ENCODE measurements at places on chromosomes 13 and 19. TPM values are rescaled to one million over a fixed set of nuclear protein-coding genes. Genes with fewer than 3 reads are reported as not detected.

The CYP2S1 gene
- 17.6 TPM for total RNA-seq

The ZNF226 gene
- total RNA-seq = 17.4 TPM

The GPR183 gene
- 0.30 TPM for total RNA-seq

The NALCN gene
- not detected for total RNA-seq

The COX6B2 gene
- 2.4 TPM for total RNA-seq

The ATP8B3 gene
- 17.0 TPM for total RNA-seq

The GARIN5A gene
- total RNA-seq = 12.2 TPM

The PLIN4 gene
- 2.3 TPM for total RNA-seq

The CGB1 gene
- 0.76 TPM for total RNA-seq

The S1PR5 gene
- 4.4 TPM for total RNA-seq

The ZNF548 gene
- 8.7 TPM for total RNA-seq

The ZNF681 gene
- total RNA-seq = not detected

DNA sequence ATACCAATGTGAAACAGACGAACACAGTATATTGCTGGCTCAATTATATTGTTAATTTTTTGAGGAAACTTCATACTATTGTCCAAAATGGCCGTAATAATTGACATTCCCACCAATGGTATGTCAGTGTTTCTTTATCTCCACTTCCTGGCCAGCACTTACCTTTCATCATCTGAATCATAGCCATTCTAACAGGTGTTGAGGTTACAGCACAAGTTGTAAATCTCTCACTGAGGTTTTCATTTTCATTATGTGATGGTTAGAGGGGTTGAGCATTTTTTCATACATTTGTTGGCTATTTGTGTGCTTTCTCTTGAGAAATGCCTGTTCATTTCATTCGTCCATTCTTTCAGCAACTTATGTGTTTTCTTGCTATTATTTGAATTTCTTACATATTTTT, 824.0 kb downstream of the UQCRFS1 start:
- DNase-seq = no peak

DNA sequence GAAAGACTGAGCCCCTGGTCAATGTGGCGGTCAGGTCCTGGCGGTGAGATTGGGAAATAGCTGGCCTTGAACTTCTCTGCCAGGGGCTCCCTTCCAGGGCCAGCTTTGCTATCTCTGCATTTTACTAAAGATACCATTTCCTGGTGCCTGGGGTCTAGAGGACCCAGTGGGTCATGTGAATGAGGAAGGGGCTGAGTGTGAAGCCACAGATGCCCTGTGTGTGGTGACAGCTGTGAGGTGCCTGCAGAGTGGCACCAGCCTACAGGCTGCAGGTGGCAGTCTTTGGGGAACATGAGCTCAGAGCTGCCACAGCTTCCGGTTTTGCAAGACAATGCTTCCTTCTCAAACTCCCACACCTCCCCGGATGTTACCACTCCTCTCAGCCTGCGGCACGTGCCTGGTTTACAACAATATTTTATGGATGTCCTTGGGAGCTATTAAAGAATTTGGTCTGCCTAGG, 5.2 kb upstream of the MLNR start:
- peak; percentile 19 for DNase-seq

- DNase-seq = no peak
Measured at GRCh38 chr13:42041684-42042035, 6.8 kb upstream of the DGKH start.

DNA sequence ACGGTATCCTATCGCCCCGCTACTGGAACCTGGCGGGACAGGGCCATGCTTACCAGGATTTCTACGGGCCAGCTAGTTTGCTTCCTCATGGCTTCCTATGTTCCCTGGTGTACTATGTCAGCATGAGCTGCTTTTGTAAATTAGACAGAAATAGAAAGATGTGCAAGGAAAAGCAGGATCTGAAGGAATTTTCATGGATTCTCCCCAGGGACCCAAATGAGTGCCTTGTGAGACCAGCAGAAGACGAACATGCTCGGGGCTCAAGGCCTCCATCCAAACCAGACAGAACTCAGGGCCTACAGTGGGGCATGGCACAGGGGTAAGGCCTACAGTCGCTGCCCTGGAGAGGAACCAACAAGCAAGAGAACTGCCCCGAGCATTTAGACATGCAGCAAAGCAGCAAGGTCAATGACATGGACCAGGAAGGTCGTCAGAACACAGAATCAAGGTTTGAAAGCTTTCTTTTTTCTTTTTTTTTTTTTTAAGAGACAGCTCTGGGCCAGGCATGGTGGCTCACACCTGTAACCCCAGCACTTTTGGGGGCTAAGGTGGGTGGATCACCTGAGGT, 17.3 kb downstream of the EPS15L1 start:
- DNase-seq = no peak

GRCh38 chr13:105643966-105644365, 891.5 kb downstream of the EFNB2 start:
- no peak for DNase-seq

DNA sequence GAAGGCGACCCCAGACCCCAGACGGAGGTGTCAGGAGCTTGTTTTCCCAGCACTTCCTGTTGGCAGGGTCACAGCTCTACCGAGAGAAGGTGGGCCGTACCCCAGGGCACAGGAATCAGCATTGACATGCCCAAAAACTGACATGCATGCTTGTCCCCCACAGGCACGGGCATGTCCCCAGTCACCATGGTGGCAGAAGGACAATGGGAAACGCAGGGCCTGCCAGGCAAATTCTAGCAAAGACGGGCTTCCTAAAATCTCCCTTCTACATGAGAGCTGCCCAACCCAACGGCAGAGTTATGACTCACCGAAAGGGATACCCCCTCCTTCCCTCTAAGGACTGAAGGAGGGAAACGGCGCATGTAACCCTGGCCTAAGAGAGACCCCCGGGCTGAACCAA, 18.5 kb downstream of the TSHZ3 start:
- no peak for DNase-seq

GRCh38 chr19:17327654-17328516, 6.8 kb downstream of the ANO8 start:
- DNase-seq = peak; percentile 82

- peak; percentile 60 for DNase-seq
Measured at GRCh38 chr13:30429721-30430694, 7.7 kb downstream of the UBE2L5 start.

DNA sequence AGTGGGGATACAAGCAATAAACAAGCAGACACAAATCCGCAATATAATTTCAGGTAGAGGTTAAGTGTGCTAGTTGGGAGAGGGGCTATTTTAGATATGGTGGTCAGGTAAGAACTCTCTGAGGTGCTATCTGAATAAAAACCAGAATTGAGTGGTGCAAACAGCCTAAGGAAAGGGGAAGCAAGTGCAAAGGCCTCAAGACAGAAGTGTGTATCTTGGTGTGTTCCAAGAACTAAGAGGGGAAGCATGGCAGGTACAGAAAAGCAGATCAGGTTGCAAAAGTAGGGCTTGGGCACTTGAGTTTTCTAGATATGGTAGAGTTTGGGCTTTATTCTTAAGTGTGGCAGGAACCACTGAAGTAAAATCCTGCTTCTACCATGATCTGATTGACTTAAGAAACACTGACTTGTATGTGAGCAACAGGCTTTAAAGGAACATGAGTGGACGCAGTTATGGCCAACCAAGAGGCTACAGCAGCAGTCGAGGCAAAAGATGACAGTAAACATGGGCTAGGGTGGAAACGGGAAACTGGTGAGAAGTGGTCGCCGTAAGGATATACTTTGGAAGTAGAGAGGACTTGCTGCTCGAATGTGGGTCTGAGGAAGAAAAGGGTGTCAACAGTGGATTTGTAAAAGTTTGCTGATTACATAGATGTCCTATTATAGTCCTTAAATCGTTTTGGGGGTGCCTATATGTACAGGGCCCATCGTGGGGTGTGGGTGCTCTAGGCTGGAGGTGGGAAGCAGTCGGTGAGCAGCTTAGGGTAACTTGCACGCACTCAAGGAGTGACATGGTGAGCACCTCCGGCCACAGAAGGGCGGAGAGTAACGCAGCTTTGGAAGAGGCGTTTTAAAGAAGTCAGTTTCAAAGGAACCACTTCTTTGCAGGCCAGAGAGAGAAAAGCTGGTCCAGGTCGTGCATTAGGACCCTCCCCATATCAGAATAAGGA, 677 bp downstream of the TGDS start:
- no peak for DNase-seq

- DNase-seq = no peak
Measured at GRCh38 chr13:35475960-35476943, at the start of gene MAB21L1. Gene MAB21L1 (minus strand): TSS chr13:35476689. CDS start chr13:35476138, 551 bp downstream.

DNA sequence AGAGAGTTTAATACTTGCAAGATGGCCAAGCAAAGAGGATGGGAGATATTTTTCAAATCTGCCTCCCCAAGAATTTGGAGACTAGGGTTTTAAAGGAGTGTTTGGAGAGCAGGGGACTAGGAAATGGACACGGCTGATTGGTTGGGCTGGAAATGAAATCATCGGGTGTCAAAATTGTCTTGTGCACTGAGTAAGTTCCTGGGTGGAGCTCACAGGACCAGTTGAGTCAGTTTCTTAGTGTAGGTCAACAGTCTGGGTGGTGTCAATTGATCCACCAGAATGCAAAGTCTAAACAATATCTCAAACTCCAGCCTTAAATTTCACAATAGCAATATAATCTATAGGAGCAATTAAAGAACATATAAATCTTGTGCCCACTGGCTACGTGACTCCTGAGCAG, 23.0 kb upstream of the CEACAM4 start:
- DNase-seq = no peak

DNA sequence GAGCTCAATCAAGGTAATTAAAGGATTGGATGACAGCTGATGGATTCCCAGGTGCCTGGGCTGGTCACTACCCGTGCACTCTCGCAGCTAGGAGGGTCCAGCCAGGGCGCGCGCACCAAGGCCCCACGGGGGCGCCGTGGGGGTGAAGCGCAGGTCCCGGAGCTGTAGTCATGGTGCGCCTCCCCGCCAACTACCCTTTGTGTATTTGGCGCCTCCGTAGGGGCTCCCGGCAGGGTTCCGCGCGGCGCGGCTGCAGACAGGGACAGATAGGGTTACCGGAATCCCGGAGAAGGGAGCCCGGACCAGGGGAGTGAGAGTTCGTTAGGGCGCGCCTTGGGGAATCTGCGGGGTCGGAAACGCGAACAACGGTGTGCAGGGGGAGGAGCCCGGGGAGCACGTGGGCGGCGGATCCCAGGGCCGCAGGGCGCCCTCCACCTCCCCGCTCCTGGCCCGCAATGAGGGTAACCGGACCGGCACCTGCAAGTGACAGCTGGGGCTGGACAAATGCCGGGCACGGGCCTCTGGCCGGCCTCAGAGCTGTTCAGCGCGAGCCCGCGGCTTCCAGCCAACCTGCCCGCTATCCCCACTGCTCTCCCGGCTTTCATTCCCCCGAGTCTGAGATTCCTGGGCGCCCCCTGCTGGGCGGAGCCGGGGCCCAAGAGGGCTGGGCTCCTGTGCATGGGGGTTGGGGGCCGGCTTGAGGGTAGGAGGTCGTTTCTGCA, 3.4 kb upstream of the PRAM1 start:
- DNase-seq = no peak

DNA sequence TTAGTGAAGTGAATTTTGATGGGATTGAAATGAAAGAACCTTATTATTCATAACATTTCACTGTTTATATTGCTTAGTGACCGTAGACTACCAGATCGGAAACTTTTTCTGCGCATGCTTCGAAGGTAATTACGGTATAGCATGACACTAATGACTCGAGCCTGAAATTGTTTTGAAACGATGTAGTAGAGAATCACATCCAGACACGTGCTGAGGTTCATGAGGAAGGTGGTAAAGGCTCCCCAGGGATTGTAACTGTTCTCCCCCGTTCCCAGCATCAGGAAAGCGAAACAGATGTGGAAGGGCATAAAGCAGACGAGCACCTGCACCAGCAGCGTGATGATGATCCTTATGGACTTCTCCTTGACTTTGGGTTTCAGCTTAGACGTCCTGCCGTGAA, 3.3 kb downstream of the GPR18 start:
- DNase-seq = no peak

DNA sequence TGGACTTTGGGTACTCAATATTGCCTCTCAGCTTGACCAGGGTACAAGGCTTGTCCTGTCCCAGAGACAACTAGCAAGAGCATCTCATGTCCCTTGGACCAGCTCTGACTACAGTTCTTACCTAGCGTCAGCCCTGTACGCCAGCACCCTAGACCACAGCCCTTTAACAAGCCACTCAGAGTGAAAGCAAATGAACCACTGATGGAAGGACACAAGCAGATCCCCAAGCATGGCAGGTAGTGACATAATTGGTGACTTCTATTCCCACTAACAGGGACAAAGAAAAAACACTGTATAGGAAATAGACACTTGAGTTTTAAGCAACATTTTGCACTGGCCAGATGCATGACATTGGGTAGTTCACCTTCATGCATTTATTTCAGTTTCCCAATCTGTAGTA, 8.8 kb upstream of the LRCH1 start:
- no peak for DNase-seq

DNA sequence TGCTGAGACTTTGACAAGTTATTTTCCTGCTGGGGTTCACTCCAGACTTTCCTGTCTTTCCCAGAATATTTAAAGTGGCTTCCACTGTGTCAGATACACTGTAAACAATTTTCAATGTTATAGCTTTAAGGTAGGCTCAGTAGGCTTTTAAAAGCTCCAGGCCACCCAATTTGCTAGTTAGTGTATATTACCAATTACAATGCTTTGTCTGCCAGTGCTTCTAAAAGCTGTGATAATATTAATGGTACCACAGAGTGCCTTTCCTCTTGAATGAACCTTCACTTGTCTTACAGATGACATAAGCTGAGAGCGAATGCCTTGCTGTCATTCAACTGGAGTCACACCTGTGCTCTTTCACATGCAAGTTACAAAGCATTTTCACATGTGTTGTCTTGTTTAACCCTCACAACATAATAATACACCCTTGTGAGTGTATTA, 239.7 kb upstream of the HTR2A start:
- DNase-seq = no peak

DNA sequence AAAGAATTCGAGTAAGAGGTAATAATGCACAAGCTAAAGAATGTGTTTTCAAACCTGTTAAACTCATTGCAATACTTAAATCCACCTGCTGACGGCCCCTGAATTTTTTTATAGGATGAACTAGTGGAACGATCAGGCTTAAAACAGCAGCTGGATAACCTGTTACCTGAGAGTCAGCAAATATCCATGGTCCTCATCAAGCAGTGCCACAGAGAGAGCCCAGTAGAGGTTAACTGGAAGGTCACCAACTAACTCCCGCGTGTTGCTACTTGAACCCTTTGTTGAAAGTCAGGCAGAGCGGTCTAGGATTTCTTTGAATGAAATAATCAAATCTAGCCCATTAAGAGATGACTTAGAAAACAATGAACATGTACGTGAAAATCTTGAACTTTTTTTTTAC, 47.6 kb upstream of the SPRY2 start:
- no peak for DNase-seq
